Fibroblast of villous mesenchyme (primary cell): ENCODE measurements at places on chromosomes 2 and 18. TPM values are rescaled to one million over a fixed set of nuclear protein-coding genes. Genes with fewer than 3 reads are reported as not detected.

GRCh38 chr18:6566338-6566911, 151.7 kb upstream of the L3MBTL4 start:
- DNase-seq, result no peak

The CROCC2 gene
- not detected in 2 replicates for total RNA-seq

- DNase-seq, result peak; percentile 33
Measured at GRCh38 chr2:206276169-206276942, 1.9 kb downstream of the ZDBF2 start.

GRCh38 chr2:24280161-24280560, 80.2 kb downstream of the ITSN2 start:
- DNase-seq, result no peak

GRCh38 chr2:161159456-161160225, 587 bp upstream of the TANK start:
- peak; percentile 34 for DNase-seq

DNA sequence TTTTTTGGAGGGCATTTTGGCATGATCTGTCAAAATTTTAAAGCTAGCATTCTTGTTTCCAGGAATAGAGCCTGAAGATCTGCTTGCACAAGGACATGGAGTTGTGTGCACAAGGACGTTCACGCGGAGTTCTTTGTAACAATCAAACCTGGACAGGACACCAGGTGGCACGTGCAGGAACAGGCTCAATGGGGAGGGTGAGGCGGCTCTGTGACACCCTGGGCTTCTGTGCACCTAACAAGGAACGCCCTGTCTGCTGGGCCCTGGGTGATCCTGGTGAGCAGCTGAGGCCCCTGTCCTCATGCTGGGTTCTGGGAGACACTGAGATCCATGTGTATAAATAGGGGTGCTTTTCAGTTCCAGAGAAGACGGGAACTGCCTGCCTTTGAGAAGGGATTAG, 93.1 kb upstream of the PXDN start:
- no peak for DNase-seq

- DNase-seq, result no peak
Measured at GRCh38 chr2:47310801-47311560, 92.0 kb upstream of the MSH2 start.

The NEU2 gene
- total RNA-seq, result not detected in 2 replicates

- peak; percentile 38 for DNase-seq
Measured at GRCh38 chr2:196066291-196067087, 2.1 kb downstream of the DNAH7 start.

- DNase-seq, result peak; percentile 78
Measured at GRCh38 chr2:7014174-7014640, 97.0 kb downstream of the RNF144A start.

The FOXI3 gene
- total RNA-seq, result not detected in 2 replicates

DNA sequence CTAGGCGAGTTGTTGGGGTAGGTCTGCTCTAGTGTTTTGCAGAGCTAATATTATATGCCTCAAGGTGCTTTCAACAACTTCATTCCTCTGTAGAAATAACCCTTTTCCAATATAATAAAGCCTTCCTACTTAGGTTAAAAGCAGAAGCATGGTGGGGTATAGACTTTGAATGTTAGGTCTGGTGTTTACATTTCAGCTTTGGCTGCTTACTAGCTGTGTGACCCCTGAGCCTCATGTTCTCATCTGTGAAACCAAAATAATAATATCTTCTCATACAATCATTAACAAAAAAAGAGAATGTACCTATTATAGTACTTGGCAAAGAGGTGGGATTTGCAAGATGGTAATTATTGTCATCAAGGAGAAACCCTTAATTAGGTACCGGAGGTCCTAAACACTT, 386.6 kb downstream of the NBAS start:
- no peak for DNase-seq

- DNase-seq, result no peak
Measured at GRCh38 chr2:160616149-160616548, 122.5 kb upstream of the RBMS1 start.

DNA sequence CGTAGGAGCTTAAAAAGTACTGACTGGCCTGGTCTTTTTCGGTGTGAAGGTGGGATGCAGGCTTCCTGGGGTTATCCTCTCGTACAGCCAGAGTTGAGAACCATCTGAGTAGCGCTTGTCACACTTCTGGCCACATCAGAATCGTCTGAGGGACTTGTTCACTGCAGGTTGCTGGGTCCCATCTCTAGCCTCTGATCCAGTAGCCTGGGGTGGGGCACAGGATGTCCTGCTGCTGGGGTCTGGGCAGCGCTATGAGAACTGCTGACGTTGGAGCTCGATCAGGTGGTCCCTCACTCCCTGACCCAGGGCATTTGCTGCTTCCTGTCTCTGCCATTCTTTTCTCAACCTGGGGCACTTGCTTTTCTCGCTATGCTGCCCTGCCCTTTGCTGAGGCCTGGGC, 7.1 kb upstream of the IL1R2 start:
- DNase-seq, result no peak

The AFF3 gene
- 19.4 and 31.9 TPM in 2 replicates for total RNA-seq

GRCh38 chr2:30184035-30184434, 37.2 kb downstream of the YPEL5 start:
- DNase-seq, result no peak

- peak; percentile 72 for DNase-seq
Measured at GRCh38 chr2:42125841-42126594, 43.1 kb upstream of the EML4 start.

The TCF23 gene
- not detected in 2 replicates for total RNA-seq

GRCh38 chr2:204491528-204491927, 53.7 kb upstream of the PARD3B start:
- no peak for DNase-seq

- DNase-seq, result no peak
Measured at GRCh38 chr2:7866825-7867224, 815.0 kb upstream of the ID2 start.

DNA sequence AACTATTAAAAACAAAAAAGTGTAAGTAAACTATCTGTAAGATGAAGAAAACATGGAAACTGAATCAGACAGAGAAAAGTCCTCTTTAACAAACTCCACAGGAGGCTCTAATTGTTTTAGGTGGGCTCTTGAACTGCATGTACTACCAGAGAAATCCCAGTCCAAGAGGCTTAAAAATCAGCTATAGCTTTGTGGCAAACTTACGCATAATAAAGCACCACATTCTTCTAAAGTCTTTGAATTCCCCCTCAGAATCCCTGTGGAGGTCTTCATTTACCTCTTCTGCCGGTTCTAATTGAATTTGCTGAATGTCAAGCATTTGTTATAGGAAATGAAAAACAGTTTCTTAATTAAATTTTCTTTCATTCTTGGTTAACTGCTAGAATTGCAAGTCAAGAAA, 40.8 kb downstream of the CHN1 start:
- no peak for DNase-seq

- DNase-seq, result peak; percentile 27
Measured at GRCh38 chr2:9439536-9439935, 16.1 kb downstream of the CPSF3 start.

DNA sequence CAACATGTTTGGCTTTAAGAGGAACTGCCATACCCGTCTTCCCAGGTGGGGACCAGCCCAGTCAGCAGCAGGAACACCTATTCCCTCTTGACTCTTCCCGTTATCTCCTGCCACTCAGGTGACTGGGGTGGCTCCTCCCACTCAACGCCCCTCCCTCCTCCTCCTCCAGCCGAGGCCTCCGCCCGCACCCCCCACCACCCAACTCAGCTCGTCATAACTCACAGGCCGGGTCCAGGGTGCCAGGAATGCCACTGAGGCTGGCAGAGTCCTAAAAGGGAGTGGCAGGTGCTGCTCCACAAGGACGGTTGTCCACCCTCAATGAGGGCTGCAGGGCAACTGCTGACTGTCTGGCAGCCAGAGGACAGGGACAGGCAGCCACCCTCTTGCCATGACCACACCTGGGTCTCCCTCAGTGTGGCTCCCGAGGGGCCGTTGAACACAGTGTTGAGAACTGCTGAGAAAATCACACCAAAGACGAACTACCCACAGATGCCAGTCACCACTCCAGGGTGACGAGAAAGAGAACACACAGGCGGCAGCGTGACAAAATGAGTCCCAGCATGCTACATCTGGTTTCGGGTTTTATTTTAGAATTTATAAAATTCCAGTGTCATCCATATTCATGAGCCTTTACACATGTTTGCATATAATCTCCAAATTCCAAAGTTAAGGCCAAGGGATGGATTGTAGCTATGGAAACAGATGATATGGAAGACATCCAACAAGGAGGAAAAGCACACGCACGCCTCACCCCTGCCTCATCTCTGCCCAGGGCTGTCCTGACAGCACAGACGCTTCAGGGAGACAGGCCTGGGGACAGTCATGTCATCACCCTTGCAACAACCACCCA, 38.5 kb downstream of the ANO7 start:
- DNase-seq, result peak; percentile 23

GRCh38 chr2:7984693-7985353, 697.0 kb upstream of the ID2 start:
- DNase-seq, result no peak

DNA sequence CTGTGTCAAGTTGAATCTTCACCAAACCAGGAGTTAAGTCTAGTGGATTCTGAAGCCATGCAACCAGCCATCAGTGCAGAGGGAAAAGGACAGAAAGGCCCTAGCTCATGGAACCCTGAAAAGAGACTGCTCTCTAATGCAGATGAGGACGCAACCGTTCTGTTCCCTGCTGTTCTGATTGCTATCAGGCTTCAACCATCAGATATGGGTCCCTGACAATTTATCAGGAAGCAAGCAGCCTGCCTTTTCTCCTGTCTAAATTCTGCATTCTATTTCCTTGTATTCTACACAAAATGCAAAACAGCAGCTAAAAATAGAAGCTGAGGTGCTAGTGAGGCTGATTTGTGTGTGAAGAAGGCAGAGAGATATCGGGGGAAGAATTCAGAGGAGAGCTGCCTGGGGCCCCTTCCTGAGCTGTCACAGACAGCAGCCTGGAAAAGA, 68.4 kb upstream of the RTN4 start:
- DNase-seq, result no peak

GRCh38 chr2:168174756-168175155, 72.6 kb downstream of the STK39 start:
- no peak for DNase-seq

The CAB39 gene
- total RNA-seq, result 51.2 and 86.4 TPM in 2 replicates

- DNase-seq, result peak; percentile 66
Measured at GRCh38 chr2:99754210-99754609, 264.4 kb upstream of the REV1 start.

- no peak for DNase-seq
Measured at GRCh38 chr18:54192415-54192814, 32.1 kb downstream of the MBD2 start.

DNA sequence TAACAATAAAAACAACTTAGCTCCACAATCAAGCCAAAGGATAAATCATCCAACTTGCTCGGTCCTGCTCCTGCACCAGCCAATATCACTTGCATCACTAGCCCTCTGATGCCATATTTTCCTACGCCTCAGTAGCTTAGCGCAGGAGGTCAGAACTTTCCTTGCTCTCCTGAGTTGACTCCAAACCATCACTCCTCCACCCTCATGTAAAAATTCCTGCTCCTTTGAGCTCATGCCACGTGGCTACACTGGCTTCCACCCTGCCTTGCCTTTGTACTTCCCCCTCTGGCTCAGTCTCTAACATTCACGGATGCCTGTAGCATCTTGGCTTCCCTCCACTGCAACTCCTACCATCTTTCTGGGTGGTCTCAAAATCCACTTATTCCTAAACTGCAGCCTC, 25.2 kb downstream of the AAK1 start:
- no peak for DNase-seq

DNA sequence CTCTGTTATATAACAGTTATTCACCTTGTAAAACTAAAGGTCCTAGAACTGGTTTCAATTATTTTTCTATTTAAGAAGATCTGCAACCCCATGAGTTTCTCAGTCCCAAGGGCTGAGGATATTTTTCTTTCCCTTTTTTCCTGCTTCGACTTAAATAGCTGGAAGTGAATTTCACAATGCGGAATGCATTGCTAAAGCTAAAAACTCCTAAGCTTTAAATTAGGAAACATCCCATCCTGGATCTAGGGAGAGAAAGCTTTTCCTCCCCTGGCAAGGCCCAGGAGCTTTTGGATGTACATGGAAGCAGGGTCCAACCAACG, 1.4 kb downstream of the RFX8 start:
- DNase-seq, result peak; percentile 82

The GKN1 gene
- under 0.01 and 0.32 TPM in 2 replicates for total RNA-seq

GRCh38 chr2:151655663-151656398, 78.4 kb downstream of the NEB start:
- DNase-seq, result no peak

- DNase-seq, result peak; percentile 37
Measured at GRCh38 chr18:21164548-21165095, 53.0 kb upstream of the ROCK1 start.

DNA sequence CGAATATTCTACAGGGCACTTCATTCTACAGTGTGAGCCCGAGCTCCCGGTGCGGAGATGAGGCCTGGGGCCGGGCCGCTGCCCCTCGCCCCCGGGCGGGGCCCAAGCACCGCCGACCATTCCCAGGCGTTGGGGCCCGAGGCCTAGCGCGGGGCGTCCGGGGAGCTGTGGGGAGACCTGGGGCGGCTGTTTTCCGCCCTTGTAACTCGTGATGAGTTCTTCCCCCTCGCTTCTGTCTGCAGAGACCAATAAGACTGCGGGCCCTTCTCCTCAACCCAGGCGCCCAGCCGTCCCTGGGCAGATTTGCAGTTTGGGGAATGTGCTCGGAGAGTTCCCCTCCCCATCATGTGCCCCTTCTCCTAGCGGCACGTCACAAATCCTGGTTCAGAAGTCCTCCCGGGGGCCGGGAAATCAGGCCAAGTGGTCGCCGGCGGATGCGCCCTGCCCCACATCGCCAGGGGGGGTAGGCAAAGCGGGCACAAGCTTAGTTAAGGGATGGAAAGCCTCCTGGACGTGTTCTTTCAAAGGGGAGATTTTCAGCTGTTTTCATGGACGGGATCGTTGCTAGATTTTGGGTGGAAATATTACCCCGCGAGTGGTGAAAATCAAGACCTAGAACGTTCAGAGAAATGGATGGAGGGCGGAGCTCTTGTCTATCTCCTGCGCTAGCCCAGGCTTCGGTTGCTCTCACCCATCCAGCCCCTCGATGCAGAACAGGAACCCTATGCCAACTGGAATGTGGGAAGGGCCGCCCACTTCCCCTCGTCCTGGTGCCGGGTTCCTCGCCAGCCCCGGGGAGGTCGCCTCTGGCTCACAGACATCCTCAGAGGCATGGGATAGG, 18.8 kb upstream of the HAAO start:
- peak; percentile 52 for DNase-seq

DNA sequence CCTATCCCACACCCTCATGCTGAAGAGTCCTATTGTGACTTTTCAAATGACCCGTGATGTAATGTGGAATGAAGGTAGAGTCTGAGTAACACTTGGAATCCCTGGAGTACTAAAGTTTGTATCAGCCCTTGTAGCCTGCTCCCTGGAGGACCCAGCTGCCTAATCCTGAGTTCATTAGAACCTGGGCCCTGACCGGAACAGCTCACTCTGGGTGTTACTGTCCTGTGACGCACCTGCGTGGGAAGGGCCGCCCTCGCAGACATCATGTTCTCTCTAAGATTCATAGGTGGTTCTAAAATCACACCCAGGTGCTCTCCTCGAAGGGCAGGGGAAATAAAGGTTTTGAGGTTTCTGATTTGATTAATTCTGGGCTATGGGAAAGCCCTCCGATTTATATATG, 62.3 kb downstream of the NCK2 start:
- DNase-seq, result no peak

The CNGA3 gene
- total RNA-seq, result not detected in 2 replicates
